ENCODE measurements at places on chromosomes 2 and 18.
A peak's percentile ranks its signal among the peaks of the same experiment; 100 is the strongest.

DNA sequence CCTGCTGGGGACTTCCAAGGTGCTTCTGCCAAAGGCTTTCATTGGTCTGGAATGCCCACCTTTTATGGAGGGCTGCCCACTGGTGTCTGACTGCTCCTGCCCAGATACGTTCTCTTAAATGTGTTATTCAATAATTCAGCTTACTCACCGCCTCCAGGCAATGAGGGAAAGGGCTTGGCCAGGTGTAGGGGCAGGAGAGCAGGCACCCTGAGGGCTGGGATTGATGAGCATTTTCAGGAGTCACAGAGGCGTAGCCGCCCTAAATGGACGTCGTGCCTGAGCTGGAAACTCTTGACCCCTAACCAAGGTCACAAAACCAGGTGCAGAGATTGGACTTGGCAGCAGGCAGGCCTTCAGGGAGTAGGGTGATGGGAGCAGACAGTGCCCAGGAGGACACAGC is 26.8 kb downstream of the MAL start:
- no peak for DNase-seq

GRCh38 chr2:54512663-54513362 is 56.7 kb downstream of the SPTBN1 start:
- no peak for DNase-seq

GRCh38 chr2:128663371-128664050 is 344.8 kb upstream of the HS6ST1 start:
- no peak for DNase-seq

DNA sequence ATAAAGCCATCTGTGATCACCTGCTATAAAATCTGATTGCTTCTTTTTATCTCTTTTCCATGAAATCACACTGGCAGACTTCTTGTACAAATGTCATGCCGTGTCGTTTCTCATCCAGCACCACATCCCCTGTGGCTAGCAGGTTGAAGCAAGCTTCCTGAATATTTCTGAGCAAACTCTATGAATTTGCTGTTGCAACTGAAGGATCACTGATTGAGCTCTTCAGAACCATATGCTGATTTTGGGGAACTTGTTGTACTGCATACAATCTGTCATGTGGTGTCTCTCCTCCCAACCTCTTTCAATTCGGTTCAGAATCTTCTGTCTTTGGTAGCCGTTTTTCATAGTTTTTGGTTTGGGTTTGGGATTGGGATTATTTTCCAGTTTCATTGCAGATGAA is 57.7 kb upstream of the RBMS1 start:
- no peak for DNase-seq

DNA sequence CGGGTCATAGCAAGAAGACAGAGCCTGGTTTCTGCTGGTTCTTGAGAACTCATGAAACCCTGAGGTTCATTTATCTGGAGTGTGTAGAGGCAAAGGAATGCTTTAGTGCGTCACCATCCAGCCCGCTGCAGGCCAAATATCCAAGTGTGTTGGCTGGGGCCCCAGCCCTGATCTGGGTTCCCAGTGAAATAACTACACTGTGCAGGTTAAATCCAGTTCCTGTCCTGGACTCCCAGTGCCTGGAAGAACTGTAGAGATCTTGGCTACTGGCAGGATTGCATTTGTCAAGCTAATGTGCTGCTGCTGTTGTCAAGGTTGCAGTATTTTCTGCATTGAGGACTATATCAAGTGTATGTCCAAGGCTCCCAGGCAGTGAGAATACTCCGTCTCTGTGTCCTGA is 89.9 kb downstream of the MAPK4 start:
- no peak for DNase-seq

- DNase-seq, result no peak
Observed at GRCh38 chr2:163133602-163134001, 295.0 kb upstream of the KCNH7 start.

DNA sequence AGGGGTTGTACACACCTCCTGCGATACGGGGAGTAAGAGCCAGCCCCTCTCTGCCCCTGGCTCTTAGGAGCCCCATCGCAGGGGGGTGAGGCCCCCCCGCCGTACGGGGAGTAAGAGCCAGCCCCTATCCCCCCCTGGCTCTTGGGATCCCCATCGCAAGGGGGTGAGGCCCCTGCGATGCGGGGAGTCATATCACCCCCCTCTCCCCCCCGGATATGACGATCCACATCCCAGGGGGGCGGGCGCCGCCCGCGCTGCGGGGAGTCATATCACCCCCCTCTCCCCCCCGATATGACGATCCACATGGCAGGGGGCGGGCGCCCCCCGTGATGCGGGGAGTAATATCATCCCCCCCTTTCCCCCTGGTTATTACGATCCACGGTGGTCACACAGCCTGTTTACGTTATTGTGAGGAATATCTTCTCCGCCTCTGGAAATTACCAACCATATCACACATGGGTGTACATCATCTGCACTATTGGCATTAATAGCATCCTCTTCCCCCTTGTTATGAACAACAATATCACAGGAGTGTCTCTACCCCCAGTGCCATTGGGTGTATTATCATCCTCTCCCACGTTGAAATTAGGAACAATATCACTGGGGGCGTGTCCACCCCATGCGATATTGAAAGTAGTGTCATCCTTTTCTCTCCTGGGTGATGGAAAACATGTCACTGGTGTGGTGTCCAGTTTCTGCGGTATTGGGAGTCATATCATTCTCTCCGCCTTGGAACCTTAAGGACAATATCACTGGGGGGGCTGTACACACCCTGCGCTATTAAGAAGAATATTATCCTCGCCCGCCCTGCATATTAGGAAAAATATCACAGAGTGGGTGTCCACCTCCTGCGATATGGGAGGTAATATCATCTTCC is 24.7 kb upstream of the NAGK start:
- no peak for DNase-seq

DNA sequence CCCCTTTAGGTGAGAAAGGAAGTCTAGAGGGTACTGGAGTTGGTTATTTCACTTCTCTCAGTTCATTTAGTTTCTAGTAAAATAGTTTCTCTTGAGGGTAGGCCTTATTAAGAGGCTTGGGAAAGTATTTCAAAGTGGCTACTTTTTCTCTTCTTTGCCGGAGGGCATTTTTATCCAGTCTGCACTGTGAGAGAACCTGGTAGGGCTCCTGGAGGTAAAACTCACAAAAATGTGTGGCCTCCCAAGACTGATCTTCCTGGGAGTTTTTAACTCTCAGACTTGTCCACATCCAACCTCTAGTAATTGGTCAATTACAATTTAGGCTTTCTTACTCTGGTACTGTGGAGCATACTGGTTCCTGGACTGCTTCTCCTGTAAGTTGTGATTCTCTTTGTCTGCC is 28.0 kb downstream of the EHBP1 start:
- DNase-seq, result peak; percentile 28

GRCh38 chr2:154229966-154230365 is 358.2 kb downstream of the GALNT13 start:
- no peak for DNase-seq

DNA sequence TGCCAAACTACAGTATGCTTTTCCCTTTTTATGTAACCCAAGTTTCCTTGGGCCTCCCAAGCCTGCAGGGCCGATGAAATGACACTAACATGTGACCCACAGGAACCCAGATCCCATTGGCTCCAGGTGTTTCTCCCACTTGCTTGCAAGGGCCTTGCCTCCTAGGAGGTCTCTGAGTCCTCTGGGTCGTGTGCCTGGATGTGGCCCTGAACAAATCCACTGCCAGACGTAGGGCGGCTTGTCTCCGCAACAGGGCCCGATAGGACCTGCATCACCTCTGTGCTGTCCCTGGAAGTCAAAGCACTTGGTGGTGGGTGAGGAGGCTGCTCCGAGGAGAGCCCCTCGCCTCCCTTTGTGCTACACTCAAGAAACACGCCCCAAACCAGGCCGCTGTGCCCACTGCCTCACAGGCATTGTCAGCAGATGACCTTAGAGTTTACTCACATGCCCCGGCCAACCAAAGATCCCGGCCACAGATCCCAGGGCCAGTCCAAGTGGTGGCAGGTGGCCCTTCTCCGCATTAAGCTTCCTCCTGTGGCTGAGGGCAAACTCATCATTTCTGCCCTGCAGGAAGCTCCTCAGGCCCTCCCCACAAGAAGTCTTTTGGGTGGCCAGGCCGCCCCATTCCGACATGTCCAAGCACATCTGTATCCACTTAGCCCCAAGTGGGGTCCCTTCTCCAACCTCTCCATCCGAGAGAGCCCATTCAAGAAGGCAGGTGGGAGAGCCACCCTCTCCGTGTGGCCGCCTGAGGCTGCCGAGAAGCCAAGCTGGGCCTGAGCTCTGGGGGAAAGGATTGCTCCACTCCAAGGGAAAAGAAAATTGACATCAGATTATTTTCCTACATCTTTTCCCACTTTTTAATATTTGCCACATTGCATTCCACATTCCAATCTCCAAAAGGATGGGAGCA is 76.7 kb downstream of the GFPT1 start:
- DNase-seq, result no peak

GRCh38 chr2:37711308-37711731 is 39.9 kb upstream of the CDC42EP3 start:
- DNase-seq, result peak; percentile 98

GRCh38 chr2:17306706-17307105 is 211.5 kb downstream of the RAD51AP2 start:
- no peak for DNase-seq

- DNase-seq, result no peak
Observed at GRCh38 chr2:115596659-115597375, 1154.4 kb downstream of the DPP10 start.

GRCh38 chr2:125085904-125086303 is 1060.8 kb downstream of the CNTNAP5 start:
- no peak for DNase-seq

DNA sequence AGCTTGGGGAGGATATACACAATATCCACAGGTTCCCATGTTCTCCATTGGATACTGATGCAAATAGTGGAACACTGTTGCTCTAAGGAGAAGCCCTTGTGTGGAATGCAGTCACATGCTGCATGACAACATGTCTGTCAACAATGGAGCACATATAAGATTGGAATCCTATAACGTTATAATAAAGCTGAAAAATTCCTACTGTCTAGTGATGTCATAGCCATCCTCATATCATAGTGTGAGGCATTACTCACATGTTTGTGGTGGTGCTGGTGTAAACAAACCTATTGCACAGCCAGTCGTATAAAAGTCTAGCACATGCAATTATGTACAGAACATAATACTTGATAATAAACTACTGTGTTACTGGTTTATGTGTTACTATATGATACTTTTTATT is 394.7 kb downstream of the FBXO15 start:
- peak; percentile 33 for DNase-seq

DNA sequence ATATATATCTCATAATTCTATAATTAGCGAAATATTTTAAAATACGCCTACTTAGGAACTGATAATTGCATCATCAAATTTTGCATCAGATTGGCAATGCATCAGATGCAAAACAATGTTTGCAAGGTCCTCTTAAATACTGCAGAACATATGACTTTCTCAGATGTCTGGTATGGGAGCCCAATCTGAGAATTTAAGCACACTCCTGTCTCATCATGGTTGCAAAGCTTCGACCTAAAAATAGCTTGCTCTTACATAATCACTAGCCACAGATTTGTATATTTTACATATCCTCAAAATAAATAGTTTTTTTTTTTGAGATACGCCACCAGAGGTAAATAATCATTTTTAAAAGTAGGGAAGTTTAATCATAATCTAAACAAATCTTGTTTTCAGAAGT is 123.2 kb downstream of the CABYR start:
- DNase-seq, result peak; percentile 43

DNA sequence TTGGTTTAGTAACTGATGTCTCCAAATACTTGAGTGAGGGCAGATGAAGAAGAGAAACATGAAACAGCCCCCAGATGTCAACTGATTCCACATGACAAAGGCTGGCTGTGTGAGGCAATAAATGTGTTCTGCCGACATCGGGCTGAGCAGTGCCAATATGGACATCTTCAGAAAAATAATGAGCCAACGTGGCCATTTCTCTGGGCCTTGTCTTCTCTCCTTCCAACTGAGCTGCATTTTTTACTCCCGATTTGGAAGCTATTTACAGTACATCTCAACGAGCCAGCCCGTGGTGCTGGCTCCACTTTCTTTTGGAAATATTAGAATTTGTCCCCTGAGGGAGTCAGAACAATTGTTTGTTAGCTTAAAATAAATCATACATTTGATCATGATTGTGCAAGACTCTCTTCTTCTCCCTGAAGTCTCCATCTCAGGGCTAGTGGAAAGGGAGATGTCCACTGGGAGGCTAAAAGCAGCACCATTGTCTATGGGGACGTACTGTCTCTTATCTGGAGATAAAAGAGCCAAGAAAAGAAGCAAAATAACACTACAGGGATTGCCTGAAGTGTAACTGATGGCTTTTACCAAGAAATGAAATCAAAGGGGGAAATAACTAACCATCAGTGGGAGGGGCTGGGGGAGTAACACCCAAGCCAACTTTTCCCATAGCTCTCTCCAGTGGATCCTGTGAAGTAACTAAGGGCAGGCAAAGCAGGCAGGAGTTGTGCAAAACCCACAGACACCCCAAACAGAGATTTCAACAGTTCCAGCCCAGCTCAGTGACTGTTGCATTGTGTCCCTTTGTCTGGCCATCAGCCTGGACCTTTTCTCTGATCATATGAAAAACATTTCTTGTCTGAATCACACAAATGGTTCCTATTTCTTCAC is 114.8 kb downstream of the RDH14 start:
- peak; percentile 53 for DNase-seq

GRCh38 chr2:130759906-130760753 is 4.8 kb downstream of the AMER3 start:
- DNase-seq, result peak; percentile 9

GRCh38 chr2:59694176-59694575 is 859.3 kb downstream of the BCL11A start:
- DNase-seq, result no peak

DNA sequence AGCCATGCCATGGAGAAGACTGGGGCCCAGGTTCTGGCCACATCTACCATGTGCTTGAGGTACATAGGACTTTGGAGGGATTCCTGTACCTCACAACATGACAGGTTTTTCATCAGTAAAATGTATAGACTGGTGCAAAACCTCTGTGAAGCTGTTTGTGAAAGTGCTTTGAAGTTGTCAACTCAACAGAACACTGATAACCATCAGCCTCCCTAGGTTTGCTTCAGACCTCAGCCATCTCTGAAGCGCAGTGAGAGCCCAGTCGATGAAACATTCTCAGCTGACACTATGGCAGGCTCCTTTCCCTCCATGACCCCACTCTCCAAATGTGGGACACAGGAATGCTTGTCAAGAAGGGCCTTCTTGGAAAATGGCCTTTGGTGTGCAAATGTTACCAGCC is 38.6 kb downstream of the STK25 start:
- no peak for DNase-seq

- peak; percentile 58 for DNase-seq
Observed at GRCh38 chr18:43680096-43680495, 402.8 kb upstream of the SYT4 start.

- DNase-seq, result no peak
Observed at GRCh38 chr2:176567361-176567760, 298.1 kb downstream of the MTX2 start.

- peak; percentile 92 for DNase-seq
Observed at GRCh38 chr2:226887940-226888339, 52.1 kb downstream of the RHBDD1 start.

- DNase-seq, result no peak
Observed at GRCh38 chr18:79983253-79983652, 5.1 kb downstream of the TXNL4A start.

GRCh38 chr2:84954329-84954728 is 16.6 kb upstream of the KCMF1 start:
- no peak for DNase-seq
